CD4-positive, alpha-beta T cell (primary cell): ENCODE measurements at places on chromosomes 1 and 21.
A peak's percentile ranks its signal among the peaks of the same experiment; 100 is the strongest.

DNA sequence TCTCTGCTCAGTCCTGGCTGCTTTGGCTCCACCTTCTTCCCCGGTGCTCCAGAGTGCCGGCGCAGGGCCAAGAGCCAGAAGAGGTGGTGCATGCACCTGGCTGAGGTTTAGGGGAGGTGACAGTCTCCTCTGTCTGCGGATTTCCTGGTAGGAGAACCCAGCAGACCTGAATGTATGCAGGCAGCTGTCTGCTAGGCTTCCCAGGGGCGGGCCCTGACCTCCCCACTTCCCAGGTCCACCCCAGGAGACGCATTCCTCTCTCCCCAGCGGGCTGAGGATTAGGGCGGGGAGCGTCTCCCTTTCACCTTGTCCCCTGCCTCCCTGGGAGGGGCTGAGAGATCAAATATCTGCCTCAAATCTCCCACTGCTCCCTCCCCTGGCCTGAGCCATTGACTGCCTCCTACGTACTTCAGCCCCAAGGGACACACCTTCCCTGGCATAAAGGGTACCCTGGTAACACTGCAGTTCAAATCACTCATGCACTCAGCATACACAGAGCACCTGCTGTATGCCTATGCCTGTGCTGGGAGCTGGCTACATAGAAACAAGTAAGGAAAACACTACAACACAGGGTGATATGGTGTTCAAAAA lies 27.5 kb downstream of the DMBX1 start:
- DNase-seq, result no peak

DNA sequence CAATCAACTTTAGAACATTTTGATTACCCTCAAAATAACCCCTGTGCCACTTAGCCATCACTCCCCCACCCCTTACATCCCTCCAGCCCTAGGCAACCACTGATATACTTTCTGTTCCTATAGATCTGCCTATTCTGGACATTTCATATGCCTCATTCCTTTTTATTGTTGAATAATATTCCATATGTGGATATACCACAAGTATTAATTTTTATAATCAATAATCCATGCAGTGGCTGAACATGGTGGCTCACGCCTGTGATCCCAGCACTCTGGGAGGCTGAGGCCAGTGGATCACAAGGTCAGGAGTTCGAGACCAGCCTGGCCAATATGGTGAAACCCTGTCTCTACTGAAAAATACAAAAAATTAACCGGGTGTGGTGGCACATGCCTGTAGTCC lies 20.1 kb upstream of the MED18 start:
- no peak for DNase-seq

DNA sequence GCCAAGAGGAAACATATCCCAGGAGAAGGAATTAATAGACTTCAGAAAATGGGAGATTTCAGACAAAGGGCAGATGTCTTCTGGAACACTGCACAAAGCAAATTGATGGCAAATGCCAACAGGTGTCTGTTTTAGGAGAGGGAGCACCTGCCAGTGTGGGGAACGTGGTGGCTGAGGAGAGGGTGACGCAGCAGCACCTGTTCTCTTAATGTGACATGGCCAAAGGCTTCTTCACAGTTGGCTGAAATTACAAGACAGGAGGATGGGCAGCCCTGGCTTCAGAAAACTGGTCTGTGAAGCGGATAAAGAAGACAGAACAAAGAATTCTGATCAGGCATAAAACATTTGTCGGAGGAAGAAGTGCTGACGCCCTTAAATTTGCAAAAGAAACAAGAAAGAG lies 178.7 kb upstream of the RUNX1 start:
- no peak for DNase-seq

GRCh38 chr1:184535191-184535970 lies 148.6 kb downstream of the C1orf21 start:
- no peak for DNase-seq

DNA sequence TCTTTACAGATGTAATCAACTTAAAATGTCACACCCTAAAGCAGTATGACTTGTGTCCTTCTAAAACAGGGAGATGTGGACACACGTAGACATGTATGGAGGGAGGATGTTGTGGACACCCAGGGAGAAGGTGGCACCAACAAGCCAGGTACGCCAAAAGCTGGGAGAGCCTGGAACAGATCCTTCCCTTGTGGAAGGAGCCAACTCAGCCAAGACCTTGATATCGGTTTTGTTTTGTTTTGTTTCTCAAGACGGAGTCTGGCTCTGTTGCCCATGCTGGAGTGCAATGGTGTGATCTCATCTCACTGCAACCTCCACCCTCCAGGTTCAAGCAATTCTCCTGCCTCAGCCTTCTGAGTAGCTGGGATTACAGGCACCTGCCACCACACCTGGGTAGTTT lies 45.6 kb downstream of the CHAF1B start:
- no peak for DNase-seq

DNA sequence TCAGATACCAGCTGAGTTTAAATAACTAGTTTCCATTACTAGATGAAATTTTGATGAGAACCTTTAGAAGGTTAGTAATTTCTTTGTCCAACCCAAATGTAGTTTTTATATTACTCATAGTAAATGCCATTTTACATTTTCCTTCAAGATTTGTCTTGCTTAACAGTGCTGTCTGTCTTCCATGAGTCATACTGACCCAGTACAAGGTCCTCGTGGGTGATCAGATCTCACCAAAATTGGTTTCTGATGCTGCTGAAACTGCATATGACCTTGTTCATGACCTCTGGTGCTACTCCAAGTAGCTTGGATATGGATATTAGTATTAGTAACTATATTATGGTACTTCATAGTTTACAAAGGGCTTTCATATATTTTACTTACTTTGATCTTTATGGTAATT lies 207.1 kb downstream of the RYR2 start:
- DNase-seq, result no peak

DNA sequence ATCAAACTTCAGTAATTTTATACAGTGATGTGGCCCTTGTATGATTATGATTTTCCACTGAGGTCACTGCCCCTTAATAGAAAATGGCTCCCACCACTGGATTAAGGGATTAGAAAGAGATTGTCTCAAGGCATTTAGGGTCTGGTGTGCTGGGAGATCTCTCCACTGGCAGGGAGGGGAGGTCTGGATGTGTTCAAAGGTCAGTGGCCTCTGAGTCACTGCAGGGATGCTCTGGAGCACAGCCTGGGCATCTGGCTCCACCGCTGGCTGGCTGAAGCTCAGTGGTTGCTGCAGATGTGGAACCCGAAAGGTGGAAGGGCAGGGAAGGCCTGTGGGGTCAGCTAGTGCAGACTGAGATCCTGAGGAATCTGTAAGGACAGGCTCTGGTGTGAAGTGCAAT lies 18.3 kb upstream of the CHI3L1 start:
- DNase-seq, result no peak

GRCh38 chr21:26529526-26529925 lies 43.6 kb downstream of the CYYR1 start:
- no peak for DNase-seq

GRCh38 chr1:21956720-21957552 lies 19.8 kb upstream of the HSPG2 start:
- DNase-seq, result peak; percentile 67

GRCh38 chr1:229537894-229538293 lies 20.6 kb downstream of the ABCB10 start:
- DNase-seq, result no peak

- DNase-seq, result no peak
Observed at GRCh38 chr1:62407398-62408009, 29.3 kb upstream of the USP1 start.

GRCh38 chr1:8862528-8862927 lies 16.0 kb downstream of the ENO1 start:
- peak; percentile 46 for DNase-seq
